ENCODE measurements at places on chromosomes 3 and 15. TPM values are rescaled to one million over a fixed set of nuclear protein-coding genes. Genes with fewer than 3 reads are reported as not detected.

DNA sequence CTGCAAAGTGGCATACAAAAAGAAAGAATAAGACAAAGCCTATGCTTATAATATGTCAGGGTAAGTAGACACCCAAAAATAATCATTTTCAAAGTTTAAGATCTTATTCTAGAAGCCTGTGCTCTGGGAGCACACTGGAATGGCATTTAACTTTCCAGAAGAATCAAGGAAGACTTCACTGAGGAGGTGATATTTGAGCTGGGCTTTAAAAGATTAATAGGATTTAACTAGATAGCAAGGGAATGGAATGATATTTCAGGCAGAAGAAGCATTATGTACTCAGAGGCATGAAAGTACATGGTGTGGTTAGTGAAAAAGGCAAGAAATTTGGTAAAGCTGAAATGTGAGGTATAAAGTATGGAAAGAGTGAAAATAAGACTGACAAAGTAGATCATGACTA, 106.8 kb downstream of the ZBTB20 start:
- no peak for DNase-seq

- no peak for DNase-seq
Observed at GRCh38 chr3:184373422-184373821, 4.6 kb downstream of the THPO start.

DNA sequence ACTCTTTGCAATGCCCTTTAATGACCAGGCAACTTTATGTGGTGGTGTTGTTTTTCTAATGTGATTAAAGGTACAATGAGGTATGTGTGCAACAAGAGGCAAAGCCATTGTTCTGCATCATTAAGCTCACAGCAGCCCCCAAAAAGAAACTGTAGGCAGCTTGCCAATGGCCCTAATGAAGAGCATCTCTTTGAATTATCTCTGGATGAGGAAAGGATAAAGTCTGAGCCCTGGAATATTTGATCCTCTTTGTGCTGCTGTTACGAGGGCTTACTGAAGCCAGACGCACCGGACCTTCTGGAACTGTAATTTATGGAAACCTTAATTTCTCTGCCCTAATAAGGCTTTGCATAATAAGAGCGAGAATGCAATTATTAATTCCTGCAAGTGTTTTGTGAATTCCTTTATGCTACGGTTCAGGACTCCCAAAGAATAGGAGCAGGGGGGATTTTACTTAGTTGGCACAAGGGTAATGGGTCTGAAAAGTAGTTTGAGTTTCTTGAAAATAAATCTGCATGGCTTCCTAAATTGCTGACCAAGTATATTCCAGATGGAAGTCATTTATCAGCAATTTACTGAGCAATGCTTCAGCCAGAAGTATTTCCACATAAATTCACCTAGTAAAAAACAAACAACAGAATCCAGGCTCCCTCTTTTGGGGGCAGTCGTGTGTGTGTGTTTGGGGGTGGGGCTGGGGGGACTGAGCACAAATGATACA, 193.4 kb downstream of the PDZRN3 start:
- DNase-seq, result no peak

DNA sequence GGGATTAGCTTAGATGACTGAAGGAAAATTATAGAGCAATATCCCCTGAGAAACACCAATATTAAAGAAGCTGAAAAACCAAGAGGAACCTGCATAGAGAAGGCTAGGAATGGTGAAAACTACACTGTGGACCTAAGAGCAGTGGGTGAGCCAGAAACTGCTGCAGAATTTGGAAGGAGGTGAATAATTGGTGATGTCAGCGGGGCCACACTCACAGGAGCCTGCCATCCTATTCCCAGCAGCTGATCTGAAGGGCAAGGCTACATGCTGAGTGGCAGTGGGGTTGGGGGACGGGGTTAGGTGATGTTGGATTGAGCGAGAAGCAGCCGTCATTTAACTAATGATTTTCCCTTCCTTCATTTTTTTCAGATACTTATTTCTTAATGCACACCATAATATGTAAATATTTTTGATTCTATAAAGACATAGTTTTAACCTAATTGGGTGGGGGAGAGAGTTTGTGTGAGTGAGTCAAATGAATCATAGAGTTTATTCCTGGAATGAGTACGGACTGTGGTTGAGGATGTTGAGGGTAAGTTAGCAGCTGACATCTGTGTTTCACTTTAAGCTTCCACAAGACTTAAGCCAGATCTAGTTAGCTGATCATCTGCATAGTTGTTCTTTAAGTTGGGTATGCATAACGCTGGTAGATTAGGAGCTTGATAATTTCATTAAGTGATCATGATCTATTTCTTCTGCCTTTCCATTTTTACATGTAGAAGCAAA, 222.8 kb downstream of the PTPRG start:
- DNase-seq, result no peak

- no peak for DNase-seq
Observed at GRCh38 chr15:69554279-69554961, 101.8 kb downstream of the RPLP1 start.

DNA sequence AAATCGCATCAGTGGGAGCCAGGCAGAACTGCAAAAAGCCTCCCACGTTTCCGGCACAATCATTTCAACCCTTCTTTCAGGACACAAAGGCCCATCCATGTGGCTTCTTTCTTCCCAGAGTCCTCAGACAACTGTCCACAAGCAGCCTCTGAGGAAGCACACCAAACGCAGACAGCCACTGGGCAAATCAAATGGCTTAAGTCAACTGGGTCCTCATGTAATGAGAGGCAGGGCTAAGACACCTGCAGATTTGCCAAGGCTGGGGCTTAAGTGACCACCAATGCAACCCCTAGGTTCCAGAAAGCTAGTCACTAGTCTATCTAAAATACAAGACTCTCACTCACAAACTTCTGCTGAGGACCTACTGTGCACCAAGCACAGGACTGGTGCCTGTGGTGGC, 8.0 kb downstream of the OSBPL10 start:
- no peak for DNase-seq

DNA sequence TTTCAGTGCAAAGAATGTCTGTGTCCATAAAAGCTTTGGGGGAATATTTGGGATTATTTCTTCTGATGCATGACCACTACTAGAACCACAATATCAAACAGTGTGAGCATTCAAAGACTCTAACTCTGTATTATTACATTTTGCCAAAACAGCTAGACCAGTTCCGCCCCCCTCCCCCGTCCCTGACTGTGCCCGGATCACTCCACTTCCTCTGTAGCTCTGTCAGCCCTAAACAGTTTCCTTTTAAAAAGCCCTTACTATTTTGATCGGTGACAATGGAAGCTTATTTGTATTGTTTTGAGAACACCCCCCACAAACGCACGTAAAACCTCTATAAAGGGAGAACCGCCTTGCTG, 36.6 kb upstream of the EPHB3 start:
- no peak for DNase-seq

DNA sequence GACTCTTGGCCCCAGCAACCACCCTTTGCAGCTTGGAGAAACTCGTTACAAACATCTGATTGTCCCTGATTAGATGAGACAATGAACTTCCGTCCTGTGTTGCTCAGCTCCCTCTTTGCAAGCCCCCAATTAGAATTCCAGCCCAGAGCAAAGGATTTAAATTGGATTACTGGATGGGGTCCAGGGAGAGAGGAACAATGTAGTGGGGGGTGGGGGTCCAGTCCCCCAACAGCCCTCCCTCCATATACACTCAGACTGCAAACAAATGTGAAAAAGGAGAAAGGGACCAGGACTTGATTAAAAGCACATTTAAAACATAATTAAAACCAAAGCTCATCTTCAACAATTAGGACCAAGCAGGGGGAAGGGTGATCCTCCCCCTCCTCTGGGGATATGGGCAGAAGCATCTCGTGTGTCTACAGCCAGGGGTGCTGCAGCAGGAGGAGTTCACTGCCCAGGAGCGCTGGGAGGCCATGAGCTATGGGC, 71.7 kb upstream of the TMEM115 start:
- DNase-seq, result no peak

- DNase-seq, result no peak
Observed at GRCh38 chr3:41920406-41920965, 41.4 kb downstream of the ULK4 start.

BSN gene
- 2.4 TPM for total RNA-seq

CLEC3B gene
- not detected for total RNA-seq

DOCK3 gene
- 7.0 TPM for total RNA-seq

SCN11A gene
- 0.17 TPM for total RNA-seq

PLIN1 gene
- total RNA-seq, result not detected

Measured in H9 (cell line).